Heart right ventricle (tissue), 16 donors: ENCODE measurements at places on chromosomes 5 and 9.

DNA sequence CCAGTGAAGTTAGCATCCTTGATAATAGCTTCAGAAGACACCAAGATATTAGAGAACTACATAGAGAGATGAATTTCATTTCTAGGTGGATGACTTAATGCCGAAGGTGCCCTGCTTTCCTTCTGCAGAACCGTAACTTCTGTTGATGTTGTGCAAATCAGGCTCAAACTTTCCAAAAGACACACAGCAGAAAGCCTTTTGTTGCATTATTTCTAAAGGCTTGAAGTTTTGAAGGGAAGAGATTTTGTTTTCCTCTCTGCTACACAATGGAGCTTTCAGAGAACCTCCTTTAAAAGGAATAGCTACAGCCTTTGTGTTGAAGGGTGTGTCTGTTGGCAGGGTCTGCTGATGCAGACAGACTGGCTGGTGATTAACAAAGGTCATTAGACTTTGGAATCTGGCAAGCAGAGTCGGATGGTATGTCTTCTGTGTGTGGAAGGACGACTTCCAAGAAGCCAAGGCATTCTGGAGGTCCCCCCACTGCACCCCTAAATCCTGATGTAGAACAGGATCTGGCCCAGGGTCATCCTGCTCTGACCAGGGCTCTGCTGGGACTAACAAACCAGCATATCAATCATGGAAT lies 57.8 kb downstream of the ZNF462 start:
- peak; percentile 57 for DNase-seq

- no peak for DNase-seq
These were observed 198.3 kb downstream of the SREK1 start for GRCh38 chr5:66342341-66342880.

DNA sequence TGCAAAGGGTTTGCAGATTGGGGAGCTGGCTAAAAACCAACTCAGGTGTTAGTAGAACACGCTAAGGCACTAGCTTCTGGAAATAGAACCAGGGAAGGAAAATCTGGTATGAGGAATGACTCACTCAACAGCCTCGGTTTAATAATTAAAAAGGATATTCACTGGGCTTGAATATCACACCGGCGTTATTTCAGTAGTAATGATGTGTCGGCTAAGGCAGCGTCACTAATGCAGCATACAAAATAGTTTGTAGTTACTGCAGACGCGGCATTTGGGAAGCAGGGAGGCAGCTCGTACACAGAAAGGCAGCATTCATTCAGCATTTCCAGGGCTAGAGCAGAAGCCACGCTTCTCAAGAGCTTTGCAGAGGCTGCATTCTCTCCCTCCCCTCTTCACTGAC lies 1.7 kb downstream of the ADRA1B start:
- no peak for DNase-seq

DNA sequence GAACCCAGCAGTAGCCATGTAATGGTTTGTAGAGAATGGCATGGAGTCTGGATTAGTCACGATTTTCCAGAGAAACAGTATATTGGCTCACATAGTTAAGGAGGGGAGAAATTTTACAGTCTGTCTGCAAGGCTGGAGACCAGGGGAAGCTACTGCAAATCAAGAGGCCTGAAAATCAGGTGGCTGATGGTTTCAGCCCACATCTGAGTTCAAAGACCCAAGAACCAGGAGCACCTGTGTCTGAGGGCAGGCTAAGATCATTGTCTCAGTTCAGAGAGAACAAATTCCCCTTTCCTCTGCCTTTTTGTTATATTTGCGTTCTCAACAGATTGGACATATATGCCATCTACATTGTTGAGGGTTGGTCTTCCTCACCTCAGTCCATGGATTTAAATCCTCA lies 207.5 kb upstream of the IRX2 start:
- no peak for DNase-seq

- no peak for DNase-seq
These were observed 8.3 kb upstream of the YTHDC2 start for GRCh38 chr5:113505181-113505580.
